Stomach (tissue), 19 donors: ENCODE measurements at places on chromosomes 1 and 21. TPM values are rescaled to one million over a fixed set of nuclear protein-coding genes. Genes with fewer than 3 reads are reported as not detected.
A peak's percentile ranks its signal among the peaks of the same experiment; 100 is the strongest.

Gene AMY1A
- not detected for total RNA-seq

Gene TACSTD2
- 12.1 TPM for total RNA-seq

Gene SPATA46
- not detected for total RNA-seq

Gene PAPPA2
- total RNA-seq, result 0.92 TPM

Gene HSPB7
- 15.6 TPM for total RNA-seq

Gene NTPCR
- total RNA-seq, result 24.6 TPM

Gene C1orf105
- total RNA-seq, result not detected

Gene TMEM52
- total RNA-seq, result not detected

Gene NGF
- 2.2 TPM for total RNA-seq

Gene CELA2B
- not detected for total RNA-seq

Gene SRSF4
- 65.8 TPM for total RNA-seq

Gene RNU1-2
- under 0.01 TPM for total RNA-seq

Gene ZNF691
- 4.2 TPM for total RNA-seq

Gene FAM151A
- total RNA-seq, result not detected

Gene GJA8
- not detected for total RNA-seq

Gene TNN
- not detected for total RNA-seq

GRCh38 chr1:161096530-161096929, 1.6 kb upstream of the KLHDC9 start:
- no peak for DNase-seq

GRCh38 chr1:154445040-154445472, 39.9 kb downstream of the IL6R start:
- no peak for DNase-seq

GRCh38 chr21:39518847-39519210, 67.1 kb downstream of the SH3BGR start:
- no peak for DNase-seq

DNA sequence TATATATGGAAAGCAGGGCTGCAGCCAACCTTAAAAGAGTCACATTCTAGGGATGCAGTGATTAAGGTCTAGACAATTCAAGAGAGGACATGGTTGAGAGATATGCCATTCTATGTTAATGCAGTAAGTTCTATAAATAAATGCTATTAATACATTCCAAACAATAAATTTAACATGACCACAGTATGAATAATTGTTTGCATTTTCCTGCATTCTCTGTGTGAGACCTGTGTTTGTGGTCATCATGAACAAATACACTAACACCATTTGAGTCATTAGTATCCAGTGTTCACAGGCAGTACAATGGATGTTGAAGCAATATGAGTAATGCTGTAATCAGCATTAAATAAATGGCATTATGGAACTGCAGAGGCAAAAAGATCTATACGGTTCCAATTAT, 5.5 kb upstream of the ZRANB2 start:
- DNase-seq, result no peak

DNA sequence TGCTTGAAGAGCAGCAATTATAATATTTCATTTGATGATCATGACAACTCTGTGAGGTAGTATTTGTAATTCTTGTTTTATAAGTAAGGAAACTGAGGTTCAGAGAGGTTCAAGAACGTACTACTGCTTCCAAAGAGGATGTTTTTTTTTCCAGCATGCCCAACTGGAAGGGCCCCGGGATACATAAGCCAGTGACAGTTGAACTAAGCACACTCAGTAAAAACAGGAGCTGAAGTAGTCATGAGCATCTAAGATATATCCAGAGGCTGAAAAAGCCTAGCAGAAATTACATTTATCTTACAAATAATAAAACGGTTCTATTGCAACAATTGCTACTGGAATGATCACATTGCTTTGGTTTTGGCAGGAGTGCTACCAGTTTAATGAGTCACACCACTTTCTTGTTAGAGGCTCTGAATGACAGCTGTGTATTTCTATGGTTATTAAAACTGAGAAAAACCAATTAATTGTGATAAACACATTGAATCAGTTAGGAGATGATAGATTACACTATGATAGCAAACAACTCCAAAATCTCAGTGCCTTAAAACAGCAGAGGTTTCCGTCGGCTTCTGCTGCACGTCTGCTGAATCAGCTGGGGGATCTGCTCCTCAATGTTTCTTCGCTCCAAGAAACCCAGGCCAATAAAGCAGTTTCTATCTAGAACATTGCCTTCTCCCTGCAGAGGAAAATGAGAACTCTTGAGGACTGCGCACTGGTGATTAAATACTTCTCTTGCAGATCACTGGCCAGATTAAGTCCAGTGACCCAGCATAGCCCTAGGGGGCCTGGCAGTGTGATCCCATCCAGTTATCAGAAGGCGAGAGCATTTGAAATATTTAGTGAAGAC, 522.7 kb downstream of the PLPP3 start:
- peak; percentile 41 for DNase-seq

DNA sequence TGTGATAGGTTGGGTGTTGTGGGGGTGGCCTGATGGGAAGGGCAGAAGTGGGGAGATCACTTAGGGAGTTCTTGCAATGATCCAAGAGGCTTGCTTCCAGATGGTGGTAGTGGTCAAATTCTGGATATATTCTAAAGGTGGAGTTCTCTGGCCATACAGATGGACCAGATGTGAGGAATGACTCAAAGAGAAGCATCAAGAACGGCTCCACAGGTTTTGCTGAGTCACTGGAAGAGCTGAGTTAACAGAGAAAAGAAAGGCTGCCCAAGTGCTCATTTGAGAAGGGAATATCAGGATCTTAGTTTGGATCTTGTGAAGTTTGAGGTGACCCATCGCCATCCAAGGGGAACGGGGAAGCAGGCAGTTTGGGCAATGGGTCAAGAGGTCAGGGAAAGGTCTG, 192.9 kb upstream of the GALNT2 start:
- DNase-seq, result no peak

GRCh38 chr1:61222240-61222639, 139.9 kb downstream of the NFIA start:
- DNase-seq, result no peak

DNA sequence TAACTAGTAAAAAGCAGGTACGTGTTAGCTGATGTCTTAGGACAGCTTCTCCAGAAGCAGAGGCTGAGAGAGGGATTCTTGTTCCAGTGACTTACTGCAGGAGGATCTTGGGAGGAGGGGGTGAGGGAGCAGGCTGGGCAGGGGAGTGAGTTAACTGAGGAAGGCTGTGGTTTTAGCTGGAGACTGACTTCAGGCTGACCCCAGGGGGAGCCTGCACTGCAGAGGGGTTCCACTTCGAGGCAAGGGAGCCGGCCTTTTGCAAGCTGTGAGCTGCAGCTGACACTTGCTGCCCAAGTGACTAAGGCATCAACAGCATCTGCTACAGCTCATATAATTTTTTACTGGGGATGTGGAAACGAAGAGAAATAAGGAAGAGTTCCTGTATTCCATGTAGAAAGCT, 50.4 kb upstream of the SOD1 start:
- no peak for DNase-seq

- peak; percentile 80 for DNase-seq
Measured at GRCh38 chr1:66335859-66336640, 197.9 kb upstream of the SGIP1 start.

DNA sequence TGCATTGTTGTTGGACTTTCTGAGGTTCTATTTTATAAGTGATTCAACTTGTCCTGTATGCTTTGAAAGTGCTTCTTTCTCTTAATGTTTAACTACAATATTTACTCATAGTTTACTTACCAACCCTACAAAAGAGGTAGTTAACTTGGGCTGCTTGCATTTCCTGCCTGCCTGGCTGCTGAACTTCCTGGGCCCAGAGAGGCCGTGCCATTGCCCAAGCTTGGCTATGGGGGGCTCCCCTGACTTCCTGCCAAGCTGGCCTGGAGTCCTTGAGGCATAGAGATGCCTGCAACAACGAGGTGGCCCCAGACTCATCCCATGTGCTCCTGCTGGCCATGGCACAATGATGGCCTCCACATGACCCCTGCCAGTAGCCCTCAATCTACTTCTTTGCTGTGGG, 361.6 kb upstream of the PLD5 start:
- no peak for DNase-seq

- DNase-seq, result no peak
Measured at GRCh38 chr1:89051300-89051954, 13.6 kb downstream of the GBP1 start.

GRCh38 chr1:217088521-217089284, 365.5 kb upstream of the ESRRG start:
- DNase-seq, result no peak

GRCh38 chr1:213982672-213983492, 4.9 kb upstream of the PROX1 start:
- DNase-seq, result peak; percentile 72

GRCh38 chr1:191546803-191547202, 611.5 kb upstream of the RGS18 start:
- no peak for DNase-seq

DNA sequence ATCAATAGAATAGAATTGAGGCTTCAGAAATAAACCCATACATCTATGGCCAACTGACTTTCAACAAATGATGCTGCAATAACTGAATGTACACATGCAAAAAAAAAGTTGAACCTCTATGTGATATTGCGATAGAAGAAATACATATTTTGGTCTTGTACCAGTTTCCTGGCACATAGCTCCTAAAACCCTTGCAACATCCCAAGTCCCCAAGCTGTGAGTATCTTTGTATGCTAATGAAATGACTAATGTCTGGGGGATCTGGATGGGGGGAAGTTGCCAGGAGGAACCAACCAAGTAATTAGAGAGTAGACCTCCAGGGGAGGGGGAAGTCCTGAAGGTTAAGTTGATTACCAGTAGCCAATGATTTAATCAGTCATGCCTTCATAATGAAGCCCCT, 24.4 kb downstream of the BLZF1 start:
- no peak for DNase-seq

- DNase-seq, result no peak
Measured at GRCh38 chr1:193019442-193020026, 39.6 kb downstream of the UCHL5 start.

DNA sequence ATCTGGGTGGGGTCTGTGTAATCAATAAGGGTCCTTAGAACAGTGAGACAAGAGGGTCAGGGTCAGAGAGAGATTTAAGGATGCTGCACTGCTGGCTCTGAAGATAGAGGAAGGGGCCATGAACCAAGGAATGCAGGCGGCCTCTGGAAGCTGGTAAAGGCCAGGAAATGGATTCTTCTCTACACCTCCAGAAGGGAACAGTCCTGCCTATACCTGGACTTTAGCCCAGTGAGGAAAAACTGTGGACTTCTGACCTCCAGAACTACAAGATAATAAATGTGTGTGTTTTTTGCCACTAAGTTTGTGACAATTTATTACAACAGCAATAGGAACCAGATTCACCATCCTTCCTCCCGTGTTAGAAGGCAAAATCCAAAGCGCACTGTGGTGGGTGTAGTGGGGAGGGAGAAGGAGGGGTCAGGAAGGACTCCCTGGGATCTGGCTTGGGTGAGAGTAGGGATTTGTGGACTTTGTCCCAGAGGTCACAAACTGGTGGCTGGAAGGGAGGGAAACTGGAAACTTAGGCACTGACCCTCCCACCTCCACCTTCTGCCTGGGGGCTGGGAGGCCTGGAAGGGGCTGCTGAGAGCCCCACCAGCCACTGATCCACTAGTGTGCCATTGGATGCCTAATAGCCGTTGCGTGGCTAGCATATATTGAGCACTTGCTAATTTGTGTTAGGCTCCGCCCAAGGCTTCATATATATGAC, 5.4 kb upstream of the CELA2A start:
- no peak for DNase-seq

GRCh38 chr1:216682752-216683151, 40.5 kb downstream of the ESRRG start:
- DNase-seq, result no peak

GRCh38 chr1:3217181-3217641, 148.2 kb downstream of the PRDM16 start:
- no peak for DNase-seq

GRCh38 chr1:37633938-37634243, 801 bp downstream of the RSPO1 start:
- DNase-seq, result no peak

GRCh38 chr1:223339861-223340260, 24.1 kb downstream of the SUSD4 start:
- no peak for DNase-seq

DNA sequence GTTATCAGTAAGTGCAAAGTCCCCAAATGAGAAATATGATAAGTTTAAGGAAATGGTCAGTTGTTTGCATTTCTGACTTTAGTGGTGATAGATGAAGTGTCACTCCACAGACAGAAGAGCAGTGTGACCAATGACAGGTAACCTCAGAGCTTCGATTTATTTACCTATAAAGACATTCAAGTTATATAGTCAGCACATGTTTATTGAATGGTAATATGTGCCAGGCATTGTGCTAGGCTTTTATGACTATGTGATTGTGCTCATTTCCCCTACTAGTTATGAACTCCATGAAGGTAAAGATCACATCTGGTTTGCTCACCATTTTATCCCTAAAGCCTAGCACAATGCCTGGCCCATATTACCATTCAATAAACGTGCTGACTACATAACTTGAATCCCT, 222.4 kb downstream of the HHIPL2 start:
- DNase-seq, result no peak

DNA sequence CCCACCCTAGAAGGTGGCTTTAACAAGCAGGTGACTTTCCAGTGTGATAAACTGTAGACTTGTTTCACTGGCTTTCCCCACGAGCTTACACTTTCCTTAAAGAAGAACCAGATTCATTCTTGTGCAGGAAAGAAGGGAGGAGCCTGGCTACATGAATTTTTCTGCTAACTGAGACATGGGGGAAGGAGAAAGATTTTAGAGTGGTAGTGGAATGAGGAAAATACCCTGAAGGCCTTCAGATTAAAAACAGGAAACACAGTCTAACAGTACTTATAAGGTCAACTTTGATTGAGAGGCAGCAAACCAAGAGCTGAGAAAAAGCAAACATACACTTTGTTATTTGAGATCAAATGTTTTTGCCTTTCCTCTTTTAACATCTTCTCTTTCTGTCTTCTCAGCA, 640.9 kb upstream of the PLXNA2 start:
- no peak for DNase-seq

DNA sequence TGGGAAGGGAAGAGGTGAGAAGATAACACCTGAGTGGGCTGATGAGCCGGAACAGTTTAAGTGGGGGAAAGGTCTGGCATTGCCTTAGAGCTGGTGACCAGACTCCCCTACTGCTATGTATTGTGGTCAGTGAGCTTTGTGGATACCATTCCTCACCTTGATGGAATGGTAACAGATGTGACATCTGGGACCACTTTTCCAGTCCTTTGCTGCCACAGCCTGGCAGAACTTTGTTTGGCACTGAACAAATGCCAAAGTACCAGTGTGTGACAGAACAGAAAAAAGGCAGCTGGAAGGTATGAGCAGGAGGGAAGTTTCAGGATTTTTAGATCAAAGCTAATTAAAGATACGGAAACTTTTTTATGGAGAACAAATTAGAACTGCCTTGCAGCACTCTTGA, 6.2 kb downstream of the MED8 start:
- DNase-seq, result peak; percentile 31
